Stimulated activated CD4-positive, alpha-beta T cell treated with anti-CD3 and anti-CD28 coated beads, Interleukin-15, amount 100 ng/mL, for 1 hour (primary cell): ENCODE measurements at places on chromosomes 13 and 19.

DNA sequence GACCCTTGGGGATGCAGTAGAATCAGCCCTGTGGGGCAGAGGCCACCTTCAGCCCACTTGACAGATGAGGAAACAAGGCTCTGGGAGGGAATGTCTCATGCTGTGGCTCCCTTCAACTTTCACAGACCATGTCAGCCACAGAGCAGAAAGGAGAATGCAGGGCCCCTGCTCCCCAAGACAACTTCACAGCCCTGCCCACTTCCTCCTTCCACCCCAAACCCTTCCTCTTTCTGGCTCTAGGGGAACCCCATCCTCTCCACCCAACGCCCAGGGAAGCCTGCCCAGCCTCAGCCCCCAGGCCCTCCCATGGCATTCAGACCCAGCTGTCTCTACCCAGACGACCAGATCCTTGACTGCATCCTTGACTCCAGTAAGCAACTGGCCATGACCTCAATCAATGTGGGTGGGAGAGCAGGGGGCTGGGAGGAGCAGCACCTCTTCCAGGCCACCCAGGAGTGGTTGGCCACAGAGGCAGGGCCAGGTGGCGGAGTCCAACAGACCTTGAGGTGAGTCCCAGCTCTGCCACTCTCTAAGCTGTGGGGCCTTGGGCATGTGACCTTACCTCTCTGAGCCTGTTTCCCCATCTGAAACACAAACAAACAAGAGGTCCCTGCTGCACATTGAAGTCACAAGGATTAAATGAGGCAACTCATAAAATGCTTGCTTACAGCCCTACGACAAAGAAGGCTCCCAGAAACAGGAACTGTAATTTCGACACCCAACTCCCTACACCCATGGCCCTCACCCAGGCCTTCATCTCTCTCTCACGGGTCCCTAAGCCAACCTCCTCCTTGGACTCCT lies 15.8 kb downstream of the DEDD2 start:
- DNase-seq: no peak

GRCh38 chr19:3532154-3532786 lies 6.7 kb upstream of the TEKTIP1 start:
- no peak for DNase-seq

GRCh38 chr13:48231080-48231479 lies 1.9 kb upstream of the ITM2B start:
- no peak for DNase-seq

DNA sequence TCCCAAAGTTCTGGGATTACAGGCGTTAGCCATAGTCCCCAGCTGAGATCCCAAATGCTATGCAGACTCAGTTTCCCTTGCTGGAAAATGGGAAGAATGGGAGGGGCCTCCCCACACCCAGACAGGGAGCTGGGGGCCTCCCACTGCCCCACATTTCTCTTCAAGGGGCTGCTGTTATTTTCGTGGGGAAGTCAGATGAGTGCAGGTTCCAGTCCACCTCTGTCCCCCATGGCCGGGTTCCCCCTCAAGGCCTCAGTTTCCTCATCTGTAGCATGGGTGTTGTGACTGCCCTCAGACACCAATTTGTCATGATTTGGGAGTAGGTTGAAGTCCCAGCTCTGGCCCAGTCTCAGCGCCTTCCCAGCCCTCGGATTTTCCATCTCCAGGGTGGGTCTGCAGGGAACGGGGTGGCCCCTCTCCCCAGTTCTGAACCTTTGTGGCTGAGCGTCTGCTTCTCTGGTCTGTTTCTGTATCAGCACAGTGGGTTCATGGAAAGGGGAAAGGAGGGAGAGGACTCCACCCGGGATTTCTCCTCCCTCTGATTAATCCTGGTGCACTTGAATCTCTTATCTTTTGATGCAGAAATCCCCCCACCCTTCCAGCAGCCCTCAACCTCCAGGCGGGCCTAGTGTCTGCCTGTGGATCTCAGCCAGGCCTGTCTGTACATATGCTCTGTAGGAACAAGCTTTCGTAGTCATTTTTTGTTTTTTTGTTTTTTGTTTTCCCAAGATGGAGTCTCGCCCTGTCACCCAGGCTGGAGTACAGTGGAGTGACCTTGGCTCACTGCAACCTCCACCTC lies 12.2 kb downstream of the NFIC start:
- no peak for DNase-seq

- DNase-seq: no peak
Observed at GRCh38 chr19:13622766-13623715, 116.8 kb upstream of the CACNA1A start.

DNA sequence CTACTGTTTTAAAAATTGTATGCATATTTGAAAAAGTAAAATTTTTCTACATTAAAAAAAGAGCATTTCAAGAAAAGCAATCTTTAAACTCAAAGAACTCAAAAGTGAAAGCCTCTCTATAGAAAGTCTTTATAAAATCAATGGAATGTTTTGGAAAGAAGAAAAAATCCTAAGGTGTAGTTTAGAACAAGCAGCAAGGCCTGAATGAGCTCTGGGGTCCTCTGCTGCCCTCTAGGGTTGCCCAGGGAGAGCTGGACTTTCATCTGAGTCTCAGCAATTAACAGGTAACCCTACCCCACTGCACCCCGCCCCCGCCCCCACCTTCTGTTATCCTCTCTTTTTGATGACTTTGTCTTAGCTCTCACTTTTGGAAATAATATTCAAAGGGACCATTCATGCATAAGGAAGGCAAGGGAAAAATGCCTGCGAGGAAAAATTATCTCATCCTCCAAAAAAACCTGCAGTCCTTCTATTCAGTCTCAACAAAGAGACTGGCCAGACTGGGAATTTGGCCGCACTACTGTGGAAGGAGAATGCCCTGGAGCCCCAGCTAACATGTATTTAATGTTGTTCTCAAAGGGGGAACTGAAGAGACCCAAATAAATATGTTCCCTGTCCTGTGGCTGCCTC lies 24.1 kb downstream of the SLC25A30 start:
- no peak for DNase-seq

GRCh38 chr19:39937094-39937720 lies 2.8 kb upstream of the FCGBP start:
- DNase-seq: peak; percentile 6

GRCh38 chr19:4774136-4774535 lies 17.4 kb upstream of the FEM1A start:
- no peak for DNase-seq

DNA sequence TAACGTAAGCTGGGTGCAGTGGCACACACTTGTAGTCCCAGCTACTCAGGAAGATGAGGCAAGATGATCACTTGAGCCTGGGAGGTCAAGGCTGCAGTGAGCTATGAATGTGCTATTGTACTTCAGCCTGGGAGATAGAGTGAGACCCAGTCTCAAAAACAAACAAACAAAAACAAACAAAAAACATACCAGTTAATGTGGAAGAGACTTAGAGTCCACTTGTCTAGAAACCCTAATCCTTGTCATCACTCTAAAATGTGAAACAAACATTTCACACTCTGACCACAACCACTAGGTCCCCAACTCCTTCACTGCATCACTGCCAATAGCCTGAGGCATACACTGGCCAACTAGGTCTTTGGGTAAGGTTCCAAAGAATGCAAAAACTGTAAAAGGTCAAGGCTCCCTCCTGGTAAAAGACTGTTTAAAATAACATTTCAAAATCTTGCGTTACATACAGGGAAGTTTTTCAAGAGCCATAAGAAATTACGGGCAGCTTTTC lies 28.6 kb upstream of the CYP2B6 start:
- DNase-seq: no peak

- DNase-seq: no peak
Observed at GRCh38 chr19:38616265-38616664, 1.5 kb downstream of the MAP4K1 start.

DNA sequence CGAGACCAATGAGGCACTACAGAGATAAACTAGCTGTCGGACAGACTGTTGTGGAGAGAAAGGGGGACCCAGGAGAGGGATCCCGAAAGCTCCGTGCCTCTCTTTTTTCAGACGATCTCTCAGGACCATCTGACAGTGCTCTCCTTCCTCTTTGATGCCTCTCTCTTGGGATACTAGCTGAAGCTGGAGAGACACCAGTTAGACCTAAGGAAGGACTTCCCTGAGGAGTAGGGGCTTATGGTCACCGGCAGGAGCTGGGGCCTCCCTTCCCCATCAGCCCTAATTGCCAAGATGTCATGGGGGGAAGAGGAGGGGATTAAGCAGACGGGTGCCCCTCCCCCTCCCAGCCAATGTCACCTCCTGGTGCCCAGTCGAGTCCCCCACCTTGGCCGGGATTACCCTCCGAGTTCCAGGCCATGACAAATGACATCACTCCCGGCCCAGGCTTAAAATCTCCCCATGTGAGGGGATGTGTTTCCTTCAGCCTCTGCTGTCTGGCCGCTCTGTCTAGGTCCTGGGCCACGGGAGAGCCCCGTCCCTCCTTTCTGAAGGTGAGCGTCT lies at the start of gene CRX:
Gene CRX (plus strand): TSS at position 478 of the 561 bp plus-strand sequence. CDS start 12,507 bp downstream, outside the sequence.
- no peak for DNase-seq

- no peak for DNase-seq
Observed at GRCh38 chr13:45537516-45537915, 72.8 kb downstream of the COG3 start.
